ENCODE measurements at places on chromosomes 2 and 18.
A peak's percentile ranks its signal among the peaks of the same experiment; 100 is the strongest.

DNA sequence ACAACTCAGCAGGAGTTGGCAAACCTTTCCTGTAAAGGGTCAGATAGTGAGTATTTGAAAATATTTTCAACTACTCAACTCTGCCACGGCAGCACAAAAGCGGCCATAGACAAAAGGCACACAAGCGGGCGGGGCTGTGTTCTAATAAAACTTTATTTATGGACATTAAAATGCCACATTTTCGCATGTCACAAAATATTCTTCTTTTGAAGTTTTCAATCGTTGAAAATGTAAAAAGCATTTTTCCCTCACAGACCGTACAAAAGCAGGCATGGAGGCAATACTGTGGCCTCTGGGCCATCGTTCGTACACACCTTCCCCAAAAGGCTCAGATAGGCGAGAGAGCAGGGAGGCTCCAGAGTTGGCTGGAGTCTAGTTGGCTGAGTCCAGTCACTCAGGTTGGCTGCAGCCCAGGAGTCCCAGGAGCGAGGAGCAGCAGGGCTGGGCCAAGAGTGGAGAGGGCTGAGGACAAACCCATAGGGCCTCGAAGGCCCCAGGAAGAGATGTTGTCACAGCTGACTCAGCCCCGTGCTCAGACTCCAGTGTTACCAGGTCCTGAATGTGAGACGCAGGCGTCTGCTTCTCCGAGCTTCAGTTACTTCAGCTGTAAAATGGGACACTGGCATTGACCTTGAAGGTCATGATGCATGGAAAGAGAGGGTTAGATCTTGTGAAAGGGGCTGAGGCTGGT is 42.5 kb downstream of the SDC1 start:
- DNase-seq, result no peak

DNA sequence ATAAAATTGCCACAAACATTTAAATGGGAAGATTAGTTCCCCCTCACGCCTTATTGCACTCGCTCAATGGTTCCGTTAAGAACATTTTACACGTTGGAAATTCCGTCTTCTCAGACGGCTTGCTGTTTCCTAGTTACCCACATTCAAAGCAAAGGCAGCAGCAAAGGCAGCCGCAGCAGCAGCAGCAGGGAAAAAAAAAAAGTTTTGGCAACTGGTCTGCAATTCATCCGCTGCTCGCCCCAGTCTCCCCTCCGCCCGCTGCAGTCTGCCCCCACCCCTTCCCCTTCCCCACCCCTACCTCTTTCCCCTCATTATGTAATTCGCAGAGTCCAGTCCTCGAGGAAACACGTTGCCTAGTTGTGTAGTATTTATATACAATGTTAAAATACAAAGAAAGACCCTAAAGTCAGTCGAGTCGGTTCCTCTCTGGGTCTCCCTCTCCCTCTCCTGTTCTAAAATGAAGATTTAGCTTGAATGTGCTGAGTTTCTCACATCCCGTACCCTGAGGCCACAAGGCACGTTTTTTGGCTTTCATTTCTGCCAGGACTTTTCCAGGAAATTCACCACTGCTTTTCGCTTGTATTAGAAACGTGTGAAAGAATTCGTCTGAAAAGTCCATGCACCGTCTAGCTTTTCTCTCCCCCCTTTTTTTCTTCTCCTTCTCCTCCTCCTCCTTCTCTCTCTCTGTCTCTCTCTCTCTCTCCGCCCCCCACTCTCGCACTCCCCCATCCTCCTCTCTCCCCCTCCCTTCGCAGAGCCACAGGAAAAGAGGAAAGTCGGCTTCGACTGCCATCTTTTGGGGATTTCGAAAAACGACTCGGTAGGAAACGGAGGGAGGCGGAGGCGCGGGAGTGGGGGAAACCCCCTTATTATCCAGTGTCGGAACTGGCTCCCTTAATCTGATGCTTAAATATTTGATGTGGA is 140.0 kb downstream of the MEIS1 start:
- no peak for DNase-seq

DNA sequence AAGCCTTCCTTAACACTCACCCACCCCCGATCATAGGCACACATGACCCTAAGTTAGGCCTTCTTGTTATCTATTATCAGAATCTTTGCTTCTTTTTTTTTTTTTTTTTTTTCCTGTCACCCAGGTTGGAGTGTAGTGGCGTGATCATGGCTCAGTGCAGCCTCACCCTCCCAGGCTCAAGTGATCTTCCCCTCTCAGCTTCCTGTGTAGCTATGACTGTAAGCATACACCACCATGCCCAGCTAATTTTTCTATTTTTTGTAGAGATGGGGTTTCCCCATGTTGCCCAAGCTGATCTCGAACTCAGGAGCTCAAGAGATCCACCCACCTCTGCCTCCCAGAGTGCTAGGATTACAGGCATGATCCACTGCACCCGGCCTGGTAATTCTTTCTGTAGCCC is 328.7 kb downstream of the NR4A2 start:
- DNase-seq, result no peak

GRCh38 chr2:23484275-23484674 is 99.3 kb downstream of the KLHL29 start:
- peak; percentile 31 for DNase-seq

GRCh38 chr18:21047126-21047525 is 64.5 kb downstream of the ROCK1 start:
- DNase-seq, result no peak

DNA sequence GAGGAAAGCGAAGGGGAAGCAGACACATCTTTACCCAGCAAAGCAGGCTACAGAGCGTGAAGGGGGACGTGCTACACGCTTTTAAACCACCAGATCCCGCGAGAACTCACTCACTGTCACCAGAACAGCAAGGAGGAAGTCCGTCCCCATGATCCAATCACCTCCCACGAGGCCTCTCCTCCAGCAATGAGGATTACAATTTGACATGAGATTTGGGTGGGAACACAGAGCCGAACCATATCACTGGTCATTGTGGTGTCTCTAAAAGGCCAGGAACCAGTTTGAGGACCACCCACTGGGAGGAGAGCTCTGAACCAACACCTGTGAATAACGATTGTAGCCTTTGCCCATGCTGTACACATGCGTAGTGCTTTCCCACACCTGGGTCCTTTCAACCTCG is 116.6 kb upstream of the FAM136A start:
- DNase-seq, result no peak

- no peak for DNase-seq
Observed at GRCh38 chr18:58113337-58113736, 69.3 kb downstream of the NEDD4L start.

GRCh38 chr2:19860022-19860421 is 41.8 kb downstream of the TTC32 start:
- DNase-seq, result no peak

DNA sequence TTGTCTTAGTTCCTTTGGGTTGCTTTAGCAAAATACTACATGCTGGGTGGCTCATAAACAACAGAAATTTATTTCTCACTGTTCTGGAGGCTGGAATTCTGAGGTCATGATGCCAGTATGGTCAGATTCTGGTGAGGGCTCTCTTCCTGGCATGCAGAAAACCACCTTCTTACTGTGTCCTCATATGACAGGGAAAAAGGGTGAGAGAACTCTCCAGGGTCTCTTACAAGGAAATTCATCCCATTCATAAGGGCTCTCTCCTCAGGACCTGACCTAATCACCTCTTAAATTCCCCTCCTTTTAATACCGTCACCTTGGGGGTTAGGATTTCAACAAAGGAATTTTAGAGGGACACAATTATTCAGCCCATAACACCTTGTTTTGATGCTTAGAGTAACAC is 243.1 kb upstream of the TNP1 start:
- no peak for DNase-seq

DNA sequence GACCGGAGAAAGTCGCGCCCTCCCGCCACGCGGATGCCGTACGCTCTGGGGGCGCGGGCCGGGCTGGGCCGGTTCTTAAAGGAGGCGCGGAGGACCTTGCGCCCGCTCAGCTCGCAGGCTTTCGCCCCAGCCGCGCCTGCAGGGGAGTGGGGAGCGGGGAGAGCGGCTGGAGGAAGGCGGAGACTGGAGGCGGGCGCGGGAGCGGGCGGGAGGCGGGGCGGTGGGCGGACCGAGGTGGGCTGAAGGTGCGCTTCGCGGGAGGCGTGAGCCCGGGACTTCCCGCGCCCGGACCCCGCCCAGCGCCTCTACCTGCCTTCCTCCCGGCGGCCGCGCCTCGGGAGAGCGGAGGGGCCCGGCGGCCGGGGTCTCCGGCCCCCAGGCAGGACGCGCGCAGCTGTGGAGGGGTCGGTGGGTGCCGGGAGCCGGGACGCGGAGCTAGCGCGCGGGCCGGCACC is at the start of gene ADRA2B:
ADRA2B (minus strand) TSS at position 148 of the 455 bp plus-strand sequence. CDS start 422 bp downstream, outside the sequence.
- peak; percentile 57 for DNase-seq

DNA sequence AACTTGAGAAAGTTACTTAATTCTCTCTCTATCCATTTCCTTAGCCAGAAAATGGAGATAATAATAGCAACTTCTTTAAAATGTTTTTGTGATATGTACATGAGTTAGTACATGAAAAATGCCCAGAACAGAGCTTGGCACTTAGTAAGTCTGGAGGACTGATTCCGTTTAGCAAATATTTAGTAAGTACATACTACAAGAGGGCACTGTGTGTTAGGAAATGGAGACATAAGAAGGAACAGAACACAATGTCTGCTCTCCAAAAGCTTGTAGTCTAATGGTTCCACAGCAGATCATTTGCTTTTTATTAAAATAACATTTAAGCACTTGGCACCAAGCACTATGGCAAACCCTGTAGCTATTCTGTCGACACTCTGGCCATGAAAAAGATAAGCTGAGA is 47.5 kb upstream of the CDH20 start:
- DNase-seq, result no peak

DNA sequence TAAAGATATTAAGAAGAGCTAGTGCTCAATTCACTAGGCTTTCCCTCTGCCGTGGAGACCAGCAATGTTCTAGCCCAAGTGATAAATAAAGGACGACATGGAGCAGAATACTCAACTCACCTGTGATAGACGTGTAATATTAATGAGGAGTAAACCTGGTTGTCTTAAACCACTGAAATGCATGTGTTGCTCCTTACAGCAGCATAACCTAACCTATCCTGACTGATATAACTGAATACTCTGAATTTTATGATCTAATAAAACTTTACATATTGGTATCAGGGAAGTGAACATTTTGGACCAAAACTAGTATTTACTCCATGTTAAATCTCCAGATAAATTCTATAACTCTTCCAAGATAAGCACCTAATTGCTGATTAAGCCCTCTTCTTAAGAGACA is 531.0 kb downstream of the METTL4 start:
- no peak for DNase-seq

DNA sequence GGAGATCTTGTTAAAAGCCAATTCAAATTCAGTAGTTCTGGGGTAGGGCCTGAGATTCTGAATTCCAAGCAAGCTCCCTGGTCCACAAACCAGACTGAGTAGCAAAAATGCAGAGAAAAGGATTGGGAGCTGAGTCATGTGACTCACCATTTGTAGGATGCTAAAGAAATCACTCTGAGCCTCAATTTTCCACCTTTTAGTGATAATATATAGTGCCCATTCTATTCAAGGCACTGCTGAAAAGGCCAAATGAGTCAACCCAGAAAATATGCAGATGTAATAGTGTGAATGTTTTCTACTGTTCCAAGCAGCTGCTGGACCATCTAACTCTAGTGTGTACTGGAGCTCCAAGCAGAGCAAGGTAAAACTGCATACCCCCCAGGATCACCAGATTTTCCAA is 47.2 kb downstream of the SLC14A2 start:
- DNase-seq, result no peak

DNA sequence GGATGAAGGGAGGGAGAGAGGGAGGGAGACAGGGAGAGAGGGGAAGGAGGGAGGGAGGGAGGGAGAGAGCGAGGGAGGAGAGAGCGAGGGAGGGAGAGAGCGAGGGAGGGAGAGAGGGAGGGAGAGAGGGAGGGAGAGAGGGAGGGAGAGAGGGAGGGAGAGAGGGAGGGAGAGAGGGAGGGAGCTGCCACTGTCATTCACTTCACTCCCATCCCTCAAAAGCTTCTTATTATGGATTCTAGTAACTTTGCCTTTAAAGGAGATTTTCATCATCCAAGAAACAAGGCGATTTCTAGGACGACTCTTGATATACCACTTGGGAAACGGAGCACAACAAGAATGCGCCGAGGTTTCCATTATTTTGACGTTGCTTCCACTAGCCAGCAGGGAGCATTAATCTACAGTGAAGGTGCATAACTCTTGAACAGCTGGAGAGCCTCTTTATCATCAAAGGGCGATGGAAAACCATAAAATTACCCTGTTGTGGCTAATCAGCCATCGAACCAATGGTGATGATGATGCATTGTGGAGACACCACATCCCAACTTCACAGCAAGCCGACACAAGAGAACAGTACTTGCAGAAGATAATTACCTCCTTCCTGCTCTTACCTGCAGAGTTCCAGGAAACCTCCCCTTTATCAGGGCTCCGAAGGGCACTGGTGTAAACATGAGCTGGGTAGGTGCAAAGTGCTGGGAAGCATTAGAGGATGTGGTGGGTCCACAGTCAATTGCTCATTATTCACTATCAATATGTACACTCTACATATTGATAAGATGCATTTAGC is 130.5 kb downstream of the EIPR1 start:
- no peak for DNase-seq

DNA sequence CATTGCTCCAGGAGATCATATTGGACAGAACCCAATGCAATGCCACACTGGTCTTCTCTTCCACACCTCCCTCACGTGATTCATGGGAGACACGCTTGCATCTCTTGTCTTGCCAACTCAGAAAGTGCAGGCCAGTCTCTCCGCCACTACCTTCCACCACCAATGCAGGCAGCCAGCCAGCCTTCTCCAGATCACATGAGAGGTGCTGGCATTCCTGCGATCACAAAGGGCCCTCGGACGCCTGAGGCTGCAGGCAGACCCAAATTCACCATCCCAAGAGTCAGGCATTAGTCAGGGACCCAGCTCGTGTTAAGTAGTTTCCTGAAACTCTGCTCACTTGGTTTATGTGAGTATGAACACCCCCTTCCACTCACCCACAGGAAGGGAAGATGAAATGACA is 437.0 kb upstream of the ETAA1 start:
- no peak for DNase-seq

DNA sequence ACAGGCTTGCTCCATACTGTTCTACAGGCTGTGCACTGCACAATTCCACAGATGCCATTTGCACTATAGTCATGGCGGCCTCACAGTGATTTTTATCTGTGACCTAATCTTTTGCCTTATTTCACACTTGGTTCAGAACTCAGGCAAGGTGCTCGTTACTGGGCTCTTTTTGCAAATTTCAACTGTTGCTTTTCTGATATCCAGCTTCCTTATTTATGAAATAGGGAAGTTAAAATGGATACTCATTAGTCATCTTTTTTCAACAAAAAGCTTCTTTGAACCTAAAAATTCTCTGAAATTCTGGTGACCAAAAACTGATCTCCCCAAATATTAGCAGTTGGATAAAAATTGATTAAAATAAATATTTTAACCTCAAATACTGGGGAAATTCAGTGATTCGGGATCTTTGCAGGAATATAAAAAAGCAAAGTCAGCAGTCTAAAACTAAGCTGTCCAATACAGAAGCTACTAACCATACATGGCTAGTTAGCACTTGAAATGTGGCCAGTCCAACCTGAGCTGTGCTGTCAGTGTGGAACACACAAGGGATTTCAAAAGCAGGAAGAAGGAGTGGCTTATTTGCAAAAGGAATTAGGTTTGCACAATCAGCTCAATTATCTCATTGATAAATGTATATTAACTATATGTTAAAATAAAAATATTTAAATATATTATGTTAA is 134.4 kb downstream of the COL4A4 start:
- DNase-seq, result no peak

Measured in naive thymus-derived CD8-positive, alpha-beta T cell (primary cell).